Fibroblast of villous mesenchyme (primary cell): ENCODE measurements at places on chromosomes 12 and 14. TPM values are rescaled to one million over a fixed set of nuclear protein-coding genes. Genes with fewer than 3 reads are reported as not detected.

DNA sequence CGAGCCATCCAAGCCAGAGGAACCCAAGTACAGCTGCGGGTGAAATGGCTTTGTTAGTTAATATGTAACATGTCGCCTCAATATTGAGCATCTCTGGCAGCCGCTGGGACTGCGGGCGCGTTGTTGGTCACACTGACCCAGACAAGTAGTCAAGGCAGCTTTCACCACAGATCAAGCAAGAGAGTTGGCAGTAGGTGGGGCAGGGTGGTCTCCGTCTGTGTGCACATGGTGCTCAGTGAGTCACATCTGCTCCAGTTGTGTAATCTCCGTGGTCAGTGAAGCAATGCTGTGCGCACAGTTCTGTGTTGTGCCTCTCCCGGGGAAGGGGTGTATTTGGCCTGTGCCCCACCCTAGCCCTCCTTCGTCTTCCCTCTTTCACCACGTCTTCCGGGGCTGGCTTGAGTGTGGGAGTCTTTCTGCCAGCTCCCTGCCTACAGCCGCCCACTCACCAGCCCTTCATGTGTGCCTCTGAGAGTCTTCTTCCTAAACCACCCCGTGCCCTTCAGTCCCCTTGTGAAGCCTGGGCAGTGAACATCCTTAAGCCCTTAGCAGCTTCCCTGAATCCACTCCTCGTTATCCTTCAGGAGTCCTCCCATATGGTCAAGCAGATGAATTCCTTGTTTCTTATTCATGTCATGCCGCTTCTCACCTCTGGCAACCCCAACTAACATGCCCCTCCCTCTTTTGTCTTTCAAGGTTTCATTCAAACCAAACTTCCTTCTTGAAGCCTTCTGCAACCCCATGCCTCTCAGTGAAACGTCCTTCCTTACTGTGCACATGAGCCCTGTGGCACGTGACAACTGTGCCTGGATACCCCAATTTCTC, 242.1 kb downstream of the CACNA1C start:
- DNase-seq, result peak; percentile 90

- DNase-seq, result no peak
Measured at GRCh38 chr12:124010687-124011086, 37.7 kb downstream of the ZNF664 start.

DNA sequence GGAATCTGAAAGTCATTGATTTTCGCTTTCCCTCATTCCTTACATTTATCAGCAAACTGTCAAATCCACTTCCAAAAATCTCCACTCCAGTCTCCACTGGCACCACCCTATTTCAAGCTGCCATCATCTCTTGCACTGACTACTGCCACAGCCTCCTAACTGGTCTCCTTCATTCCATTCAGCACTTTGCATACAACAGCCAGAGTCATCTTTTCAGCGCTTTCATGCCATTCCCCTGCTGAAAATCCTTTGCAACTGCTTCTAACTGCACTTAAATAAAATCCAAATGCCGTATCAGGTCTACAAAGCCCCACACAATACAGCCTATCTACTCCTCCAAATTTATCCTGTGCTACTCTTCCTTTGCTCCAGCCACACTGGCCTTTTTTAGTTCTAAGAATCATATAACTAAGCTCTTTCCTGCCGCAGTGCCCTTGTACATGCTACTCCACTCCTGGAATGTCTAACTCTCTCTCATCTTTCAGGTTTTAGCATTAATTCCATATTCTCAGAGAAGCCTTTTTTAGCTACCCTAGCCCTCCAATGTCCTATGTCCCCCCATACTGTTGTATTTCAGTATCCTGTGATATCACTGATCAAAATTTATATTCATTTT, 21.6 kb downstream of the FERMT2 start:
- DNase-seq, result no peak

DNA sequence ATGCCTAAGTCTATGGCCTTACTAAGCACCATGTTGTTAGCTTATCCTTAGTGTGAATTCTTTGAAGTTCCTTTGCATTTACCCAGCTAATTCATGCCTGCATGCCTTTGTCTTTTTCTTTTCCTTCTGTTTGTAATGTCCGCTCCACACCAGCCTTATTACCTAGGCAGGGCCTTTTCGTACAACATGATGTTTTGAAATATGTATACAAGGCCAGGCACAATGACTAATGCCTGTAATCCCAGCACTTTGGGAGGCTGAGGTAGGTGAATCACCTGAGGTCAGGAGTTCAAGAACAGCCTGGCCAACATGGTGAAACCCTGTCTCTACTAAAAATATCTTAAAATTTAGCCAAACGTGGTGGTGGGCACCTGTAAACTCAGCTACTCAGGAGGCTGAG, 1636.5 kb upstream of the SEL1L start:
- DNase-seq, result no peak

DNA sequence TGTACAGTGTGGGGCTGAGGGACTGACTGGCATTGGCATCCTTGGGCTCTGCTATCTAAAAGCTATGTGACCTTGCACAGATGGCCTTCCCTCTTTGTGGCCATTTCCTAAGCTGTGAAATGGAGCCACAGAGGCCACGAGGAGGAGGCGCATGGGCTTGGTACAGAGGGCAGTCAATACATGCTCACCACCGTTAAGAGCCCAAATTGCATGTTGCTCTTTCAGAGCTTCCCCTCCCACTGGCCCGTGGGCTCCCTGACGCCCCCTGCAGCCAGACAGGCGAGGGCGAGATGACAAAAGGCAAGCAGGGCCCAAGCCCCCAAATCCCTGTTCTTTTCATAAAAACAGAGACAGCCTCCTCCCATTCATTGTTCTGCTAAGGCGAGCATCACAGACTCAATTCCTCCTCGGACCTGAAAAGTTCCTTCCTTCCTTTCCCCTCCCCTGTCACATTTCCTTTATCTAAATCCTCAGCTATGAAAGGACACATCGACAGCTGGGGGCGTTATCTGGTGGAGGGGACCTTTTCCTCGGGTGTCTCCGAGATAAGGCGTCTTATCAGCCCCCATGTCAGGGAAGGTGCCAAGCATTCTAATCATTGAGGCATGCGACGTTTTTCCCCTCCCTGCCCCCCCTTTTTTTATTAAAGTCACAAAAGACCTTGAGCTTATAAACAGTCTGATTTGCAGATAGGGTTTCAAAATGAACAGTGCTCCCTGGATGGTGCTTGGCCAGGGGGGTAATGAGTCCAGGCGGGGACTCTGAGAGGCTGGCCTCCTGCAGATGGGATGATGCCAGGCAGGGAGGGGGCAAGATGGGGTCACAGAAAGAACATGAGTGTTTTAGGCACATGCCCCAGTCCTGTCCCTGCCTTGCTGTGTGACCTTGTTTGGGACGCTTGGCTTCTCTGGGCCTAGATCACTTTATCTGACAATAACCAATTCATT, 26.4 kb downstream of the FAM222A start:
- no peak for DNase-seq

Gene SMCO2
- under 0.01 TPM in 1 of 2 replicates, not detected in the other for total RNA-seq

Gene SPSB2
- total RNA-seq, result 6.0 and 8.7 TPM in 2 replicates

Gene RHOJ
- total RNA-seq, result 0.43 and 4.8 TPM in 2 replicates

Gene HOXC4
- under 0.01 and 1.6 TPM in 2 replicates for total RNA-seq

Gene SLC41A2
- total RNA-seq, result 13.2 and 16.8 TPM in 2 replicates

Gene TRIAP1
- 18.7 and 30.7 TPM in 2 replicates for total RNA-seq
